ENCODE measurements at places on chromosomes 12 and 14.

GRCh38 chr12:92270521-92270920 lies 124.9 kb upstream of the BTG1 start:
- no peak for DNase-seq

GRCh38 chr14:32331206-32331605 lies 2.1 kb downstream of the AKAP6 start:
- DNase-seq, result no peak

DNA sequence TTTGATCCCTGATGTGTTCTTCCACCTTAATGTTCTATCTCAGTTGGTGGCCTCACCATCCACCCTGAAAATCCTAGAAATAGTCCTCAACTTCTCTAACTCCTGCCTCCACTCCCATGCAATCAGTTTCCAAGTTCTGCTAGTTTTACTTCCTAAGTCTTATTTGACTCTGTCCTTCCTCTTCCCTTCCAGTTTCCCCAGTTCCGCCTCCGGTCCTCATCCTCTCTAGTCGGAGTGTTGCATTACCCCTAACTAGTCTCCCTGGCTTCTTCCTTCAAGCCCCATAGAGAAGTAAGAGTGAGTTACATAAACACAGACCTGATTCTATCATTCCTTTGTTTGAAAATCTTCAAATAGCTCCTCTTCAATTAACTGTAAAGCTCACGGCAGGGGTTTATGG lies 236.5 kb downstream of the GXYLT1 start:
- no peak for DNase-seq

DNA sequence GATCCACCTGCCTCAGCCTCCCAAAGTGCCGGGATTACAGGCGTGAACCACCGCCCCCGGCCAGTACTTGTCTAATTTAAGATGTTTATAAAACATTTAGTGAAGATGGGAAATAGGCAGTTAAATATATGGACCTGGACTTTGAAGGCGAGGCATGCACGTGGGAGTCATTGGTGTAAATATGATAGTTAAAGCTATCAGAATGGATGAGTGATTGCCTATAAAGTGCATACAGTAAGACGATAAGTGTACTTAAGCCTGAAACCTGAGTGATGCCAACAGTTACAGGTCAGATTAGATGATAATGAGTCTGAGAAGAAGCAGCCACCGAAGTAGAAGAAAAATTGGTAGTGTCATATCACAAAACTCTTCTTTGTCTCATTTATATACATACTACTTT lies 11.5 kb downstream of the RAD51B start:
- no peak for DNase-seq

GRCh38 chr12:41627476-41627875 lies 439.4 kb downstream of the PDZRN4 start:
- no peak for DNase-seq

- DNase-seq, result no peak
Observed at GRCh38 chr12:58847901-58848600, 72.3 kb downstream of the LRIG3 start.

- no peak for DNase-seq
Observed at GRCh38 chr12:119363490-119363889, 29.0 kb downstream of the CCDC60 start.

DNA sequence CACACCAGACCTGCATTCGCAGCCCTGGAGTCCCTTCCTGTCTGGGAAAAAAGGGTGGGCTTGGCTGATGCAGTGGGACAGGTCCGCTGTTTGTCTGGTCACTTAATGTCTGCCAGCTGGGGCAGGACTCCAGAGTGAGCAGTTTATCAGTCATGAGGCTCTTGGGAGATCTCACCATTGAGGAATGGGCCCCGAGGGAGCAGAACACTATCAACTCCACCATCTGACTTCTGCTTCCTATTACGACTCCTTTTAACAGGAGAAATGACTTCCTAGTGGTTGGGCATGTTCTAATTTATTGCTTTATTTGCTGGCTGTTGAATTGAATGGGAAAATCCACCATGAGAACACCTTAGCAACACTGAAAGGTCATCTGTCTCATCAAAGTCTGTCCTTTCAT lies 182.5 kb upstream of the RASSF8 start:
- DNase-seq, result no peak

DNA sequence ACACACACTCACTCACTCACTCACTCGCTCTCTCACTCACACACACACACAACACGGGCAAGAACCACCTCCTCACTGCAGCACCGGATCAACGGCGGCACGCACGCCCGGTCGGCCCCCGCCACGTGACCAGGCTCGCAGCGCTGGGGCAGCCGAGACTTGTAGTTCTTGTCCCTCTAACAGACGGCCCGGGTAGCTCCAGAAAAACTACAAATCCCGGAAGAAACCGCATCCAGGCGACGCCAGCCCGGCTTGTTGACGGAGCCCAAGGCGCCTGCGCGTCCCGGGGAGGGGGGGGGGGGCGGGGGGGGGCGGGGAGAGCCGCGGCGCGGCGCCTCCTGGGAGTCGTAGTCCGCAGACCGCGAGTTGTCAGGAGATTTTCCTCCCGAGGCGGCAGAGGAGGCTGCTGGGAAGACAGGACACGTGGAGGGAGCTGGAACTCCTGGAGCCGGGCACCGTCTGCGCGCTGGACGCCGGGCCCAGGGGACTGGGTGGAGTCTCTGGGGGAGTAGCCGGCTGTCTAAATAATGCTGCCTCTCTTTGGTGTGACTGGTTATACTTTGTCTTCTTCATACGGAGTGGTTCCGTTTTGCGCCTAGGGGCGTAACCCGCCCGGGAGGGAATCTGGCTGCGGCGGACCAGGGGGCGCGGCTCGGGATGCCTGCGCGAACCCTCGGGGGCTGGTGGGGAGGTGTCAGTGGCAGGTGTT lies at the start of gene MAX:
Gene MAX (minus strand): TSS at position 77 of the 709 bp plus-strand sequence. CDS start 178 bp downstream, outside the sequence.
- DNase-seq, result peak; percentile 97

GRCh38 chr12:56153678-56154065 lies 1.3 kb downstream of the MYL6B start:
- no peak for DNase-seq

GRCh38 chr14:99627510-99628381 lies 17.2 kb upstream of the HHIPL1 start:
- no peak for DNase-seq

DNA sequence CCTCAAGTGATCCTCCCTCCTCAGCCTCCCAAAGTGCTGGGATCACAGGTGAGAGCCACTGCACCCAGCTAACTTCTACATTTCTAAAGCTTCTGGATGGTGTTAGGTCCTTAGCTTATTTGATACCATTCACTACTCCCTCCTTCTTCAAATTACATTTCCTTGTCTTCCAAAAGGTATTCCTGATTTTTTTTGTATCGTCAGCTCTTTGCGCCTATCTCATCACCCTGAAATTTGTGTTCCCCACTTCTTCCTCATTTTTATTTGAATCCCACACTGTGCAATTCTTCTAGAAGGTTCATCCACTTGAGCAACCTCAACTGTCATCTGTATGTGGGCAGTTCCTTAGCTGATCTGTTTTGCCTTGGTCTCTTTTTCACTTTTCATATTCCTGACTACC lies 241.8 kb upstream of the RGS6 start:
- no peak for DNase-seq

- DNase-seq, result no peak
Observed at GRCh38 chr12:105742567-105742874, 396.2 kb downstream of the NUAK1 start.

DNA sequence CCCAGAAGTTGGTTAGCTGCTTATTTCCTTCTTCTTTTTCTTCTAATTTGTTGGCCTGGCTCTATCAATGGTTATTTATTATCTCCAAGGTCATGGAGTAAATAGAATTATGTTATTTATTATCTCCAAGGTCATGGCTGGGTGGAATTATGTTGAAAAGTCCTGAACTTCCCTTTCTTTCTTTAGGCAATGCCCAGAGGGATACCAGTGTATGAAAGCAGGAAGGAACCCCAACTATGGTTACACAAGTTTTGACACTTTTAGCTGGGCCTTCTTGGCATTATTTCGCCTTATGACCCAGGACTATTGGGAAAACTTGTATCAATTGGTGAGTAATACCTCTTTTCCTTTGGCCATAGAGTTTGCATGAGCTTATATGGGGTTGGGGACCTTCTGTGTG lies 111.6 kb downstream of the SCN8A start:
- no peak for DNase-seq

DNA sequence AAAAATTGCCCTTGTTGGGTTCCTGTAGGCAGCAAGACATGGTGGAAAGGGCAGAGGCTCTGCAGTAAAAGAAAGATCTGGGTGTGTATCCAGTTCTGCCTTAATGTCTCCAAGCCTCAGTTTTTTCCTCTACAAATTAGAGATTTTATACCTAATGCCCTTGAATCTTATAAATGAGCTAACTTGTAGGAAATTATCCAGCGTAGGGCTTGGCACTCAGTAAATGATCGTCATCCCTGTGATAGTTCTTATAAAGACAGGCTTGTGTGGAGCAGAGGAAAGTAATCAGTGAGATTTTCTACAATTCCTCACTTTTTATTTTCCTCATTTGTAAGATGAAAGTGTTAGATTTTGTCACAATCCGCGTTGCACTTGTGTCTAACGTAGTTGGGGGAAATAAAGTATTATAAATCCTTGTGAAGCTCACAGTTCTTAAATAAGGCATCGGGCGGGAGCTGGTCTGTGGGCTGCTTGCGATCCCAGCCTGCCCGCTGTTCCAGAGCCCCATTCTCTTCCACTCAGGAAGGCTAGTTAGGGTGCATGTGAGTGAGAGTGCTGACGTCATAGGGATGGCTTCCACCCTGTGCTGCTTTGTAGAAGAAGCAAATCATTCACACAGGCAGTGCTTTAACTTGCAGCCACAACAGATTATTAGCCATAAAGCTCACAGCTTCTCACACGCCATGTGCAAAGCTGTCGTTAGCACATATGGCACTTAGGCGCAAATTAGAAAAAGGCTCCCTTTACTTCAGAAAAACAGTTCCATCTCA lies 87.6 kb downstream of the EML1 start:
- DNase-seq, result no peak

GRCh38 chr12:15732341-15733061 lies 56.7 kb downstream of the EPS8 start:
- no peak for DNase-seq

DNA sequence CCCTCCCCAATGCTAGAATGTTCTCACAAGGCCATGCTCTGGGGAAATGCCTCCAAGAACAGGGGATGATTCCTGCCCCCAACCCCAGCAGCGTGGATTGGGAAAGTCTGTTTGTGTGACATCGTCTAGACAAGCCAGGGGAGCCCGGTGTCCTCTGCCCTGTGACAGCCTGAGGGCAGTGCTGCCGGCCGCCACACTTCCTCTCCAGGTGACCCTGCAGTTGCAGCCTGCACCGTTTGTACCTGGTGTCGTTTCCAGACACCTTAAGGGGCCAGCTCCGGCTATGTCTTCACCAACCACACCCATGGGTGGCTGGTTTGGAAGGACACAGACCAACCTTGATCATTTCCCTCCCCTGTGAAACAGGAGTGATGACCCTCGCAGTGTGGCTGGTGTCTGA lies 372.6 kb downstream of the BCL11B start:
- no peak for DNase-seq

DNA sequence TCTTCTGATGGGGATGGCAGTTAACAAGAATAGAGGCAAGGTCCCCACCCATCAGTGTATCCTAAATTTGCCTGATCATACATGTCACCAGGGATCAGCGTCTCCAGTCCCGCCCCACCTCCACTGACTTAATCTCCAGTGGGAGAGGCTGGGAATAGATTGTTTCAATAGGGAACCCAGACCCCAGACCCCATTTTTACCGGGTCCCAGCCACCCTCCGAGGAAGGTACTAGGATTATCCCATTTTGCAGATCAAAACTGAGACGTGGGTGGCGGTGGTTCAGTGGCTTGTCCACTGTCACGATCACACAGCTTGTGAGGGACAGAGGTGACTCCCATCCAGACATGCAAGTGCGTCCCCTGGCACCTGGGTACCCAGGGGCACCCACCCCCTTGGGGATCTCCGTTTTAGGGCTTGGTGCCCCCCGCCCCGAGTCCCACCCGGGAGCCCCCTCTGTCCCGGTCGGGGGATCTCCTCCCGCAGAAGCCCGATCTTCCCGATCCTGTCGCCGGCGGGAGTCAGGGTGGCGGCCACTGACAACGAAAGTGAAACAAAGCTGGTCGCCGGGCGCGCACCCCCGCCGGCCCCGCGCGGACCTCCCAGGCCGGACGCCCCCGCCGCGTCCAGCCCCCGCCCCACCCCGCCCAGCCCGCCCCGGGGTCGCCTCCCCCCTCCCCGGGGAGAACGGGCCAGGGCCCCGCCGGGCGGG lies 523 bp downstream of the WSB2 start:
- peak; percentile 34 for DNase-seq

- DNase-seq, result peak; percentile 21
Observed at GRCh38 chr12:62631471-62632410, 165.1 kb downstream of the MON2 start.

DNA sequence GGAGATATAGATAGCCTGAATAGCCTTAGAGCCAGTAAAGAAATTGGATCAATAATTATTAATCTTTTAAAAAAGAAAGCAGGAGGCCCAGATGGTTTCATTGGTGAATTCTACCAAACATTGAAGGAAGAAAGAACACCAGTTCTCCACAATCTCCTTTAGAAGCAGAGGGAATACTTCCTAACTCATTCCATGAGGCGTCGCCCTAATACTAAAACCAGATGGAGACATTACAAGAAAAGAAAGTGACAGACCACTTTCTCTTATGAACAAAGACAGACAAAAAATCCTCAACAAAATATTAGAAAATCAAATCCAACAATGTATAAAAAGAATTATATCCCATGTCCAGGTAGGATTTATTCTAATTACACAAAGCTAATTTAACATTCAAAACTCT lies 362.6 kb downstream of the BCAT1 start:
- DNase-seq, result no peak

DNA sequence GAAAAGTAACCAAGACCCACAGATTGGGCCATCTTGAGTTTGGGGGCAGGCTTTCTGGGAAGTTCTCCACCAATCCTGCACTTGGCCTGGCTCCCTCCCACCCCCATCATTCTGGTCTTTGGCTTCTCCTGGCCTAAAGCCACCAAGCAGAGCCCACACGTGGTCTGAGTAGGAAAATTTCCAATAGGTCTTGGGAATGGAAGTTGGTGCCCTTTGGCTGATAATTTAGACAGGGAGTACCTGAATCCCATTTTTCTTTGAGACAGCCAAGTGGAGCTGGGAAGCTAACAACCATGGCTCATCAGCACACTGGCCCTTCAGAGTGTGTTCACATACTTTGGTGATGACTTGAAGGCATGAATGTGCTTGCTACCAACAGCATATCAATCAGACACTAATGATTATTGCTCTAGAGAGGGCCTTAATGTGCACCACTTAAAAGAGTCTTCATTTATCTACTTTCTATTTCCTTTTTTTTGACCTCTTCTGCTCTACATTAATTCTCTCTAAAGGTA lies 156.0 kb downstream of the EGLN3 start:
- DNase-seq, result no peak

DNA sequence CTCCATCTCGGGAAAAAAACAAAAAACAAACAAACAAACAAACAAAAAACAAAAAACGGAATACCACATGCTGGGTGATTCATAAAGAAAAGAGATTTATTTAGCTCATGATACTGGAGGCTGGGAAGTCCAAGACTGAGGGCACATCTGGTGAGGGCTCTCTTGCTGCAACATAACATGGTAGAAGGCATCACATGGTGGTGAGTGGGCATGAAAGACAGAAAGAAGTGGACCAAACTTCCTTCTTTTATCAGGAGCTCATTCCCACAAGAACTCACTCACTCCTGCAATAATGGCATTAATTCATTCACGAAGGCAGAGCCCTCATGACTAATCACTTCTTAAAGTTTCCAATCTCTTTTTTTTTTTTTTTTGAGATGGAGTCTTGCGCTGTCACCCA lies 8.0 kb upstream of the LGMN start:
- no peak for DNase-seq

All from activated naive CD8-positive, alpha-beta T cell treated with anti-CD3 and anti-CD28 coated beads, Interleukin-2, amount 50 U/mL, for 24 hours (primary cell).